ENCODE measurements at places on chromosomes 1 and 21. TPM values are rescaled to one million over a fixed set of nuclear protein-coding genes. Genes with fewer than 3 reads are reported as not detected.

Gene CD101
- total RNA-seq, result 1.9 TPM

Gene CCDC185
- total RNA-seq, result not detected

Gene PM20D1
- 0.34 TPM for total RNA-seq

Gene MAN1C1
- total RNA-seq, result 9.4 TPM

Gene TLCD4
- total RNA-seq, result not detected

Gene GBP4
- 147 TPM for total RNA-seq

Gene CRP
- total RNA-seq, result not detected

Gene SELENOF
- total RNA-seq, result 207 TPM

Gene TMEM82
- not detected for total RNA-seq
